ENCODE measurements at places on chromosomes 4 and X. TPM values are rescaled to one million over a fixed set of nuclear protein-coding genes. Genes with fewer than 3 reads are reported as not detected.

DNA sequence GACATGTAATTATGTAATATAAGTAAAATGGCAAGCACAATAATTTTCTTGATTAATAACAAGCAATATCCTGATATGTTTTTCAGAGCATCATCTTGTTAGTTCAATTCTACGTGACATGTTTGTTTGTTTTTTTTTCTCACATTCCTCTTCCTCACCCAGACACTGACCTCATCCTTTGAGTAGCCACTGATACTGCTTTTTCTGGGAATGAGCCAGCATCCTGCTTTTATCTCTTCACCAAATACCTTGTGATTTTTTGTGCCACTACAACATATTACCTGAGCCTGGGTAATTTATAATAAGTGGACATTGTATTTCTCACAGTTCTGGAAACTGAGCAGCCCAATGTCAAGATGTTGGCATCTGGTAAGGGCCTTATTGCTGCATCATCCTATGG, 484.0 kb downstream of the NAF1 start:
- DNase-seq, result no peak
- no peak overlapping the region for H3K27ac ChIP-seq
- no peaks in the 10 kb centered on the region for H3K36me3 ChIP-seq

- H3K36me3 ChIP-seq, result peaks cover 26% of the 10 kb centered on the region
- H3K4me1 ChIP-seq, result peaks cover 92% of the 10 kb centered on the region
- no peak overlapping the region for H3K4me3 ChIP-seq
- no peaks in the 10 kb centered on the region for H3K27me3 ChIP-seq
- H3K27ac ChIP-seq, result peak overlapping the region; percentile 31
- DNase-seq, result no peak
These were observed 30.4 kb downstream of the ACSL1 start for GRCh38 chr4:184795214-184795844.

GRCh38 chr4:155659176-155659575, 7.5 kb upstream of the GUCY1A1 start:
- no peak overlapping the region for H3K4me3 ChIP-seq
- H3K27me3 ChIP-seq, result no peaks in the 10 kb centered on the region
- H3K4me1 ChIP-seq, result peaks cover 12% of the 10 kb centered on the region
- no peak for DNase-seq
- peak overlapping the region; percentile 48 for H3K27ac ChIP-seq

DNA sequence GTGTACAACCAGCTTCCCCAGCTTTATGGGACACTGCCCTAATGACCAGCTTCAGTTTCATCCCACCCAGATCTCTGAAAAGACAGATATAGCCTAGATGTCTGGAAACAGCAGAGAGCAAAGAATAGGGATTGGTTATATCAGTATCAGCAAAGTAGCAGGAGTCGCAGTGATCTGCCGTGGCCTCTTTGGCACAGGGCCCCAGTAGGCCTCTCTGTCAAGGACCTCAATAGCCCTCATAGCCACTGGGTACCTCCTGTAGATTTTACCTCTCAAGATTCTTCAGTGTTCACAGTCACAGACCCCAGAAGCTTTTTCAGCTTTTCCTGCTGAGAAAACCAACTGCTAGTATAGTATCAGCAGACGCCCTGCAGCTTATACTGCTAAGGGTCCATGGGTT, 104.6 kb downstream of the ARHGEF9 start:
- no peak overlapping the region for H3K27ac ChIP-seq
- no peak overlapping the region for H3K4me3 ChIP-seq
- H3K36me3 ChIP-seq, result peaks cover 3% of the 10 kb centered on the region
- no peak for DNase-seq
- H3K4me1 ChIP-seq, result no peaks in the 10 kb centered on the region

DNA sequence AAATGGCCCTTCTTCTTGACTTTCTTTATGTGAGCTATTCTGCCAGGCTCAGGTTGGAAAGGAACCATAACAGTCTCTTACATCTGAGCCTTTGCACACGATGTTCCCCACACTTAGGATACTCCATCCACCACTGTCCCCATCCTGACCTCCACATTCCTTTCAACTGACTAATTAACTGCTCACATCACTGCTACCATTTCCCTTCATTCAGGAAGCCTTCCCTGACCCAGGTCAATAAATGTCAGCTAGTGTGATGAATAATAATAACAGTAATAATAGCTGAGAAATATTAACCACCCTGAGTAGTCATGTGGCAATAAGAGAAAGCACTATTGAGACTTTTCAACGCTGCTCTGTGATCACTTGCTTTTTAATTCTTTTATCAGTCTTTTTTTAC, 291.7 kb downstream of the KCNIP4 start:
- DNase-seq, result no peak
- no peaks in the 10 kb centered on the region for H3K36me3 ChIP-seq
- no peaks in the 10 kb centered on the region for H3K27me3 ChIP-seq
- H3K4me1 ChIP-seq, result no peaks in the 10 kb centered on the region

DNA sequence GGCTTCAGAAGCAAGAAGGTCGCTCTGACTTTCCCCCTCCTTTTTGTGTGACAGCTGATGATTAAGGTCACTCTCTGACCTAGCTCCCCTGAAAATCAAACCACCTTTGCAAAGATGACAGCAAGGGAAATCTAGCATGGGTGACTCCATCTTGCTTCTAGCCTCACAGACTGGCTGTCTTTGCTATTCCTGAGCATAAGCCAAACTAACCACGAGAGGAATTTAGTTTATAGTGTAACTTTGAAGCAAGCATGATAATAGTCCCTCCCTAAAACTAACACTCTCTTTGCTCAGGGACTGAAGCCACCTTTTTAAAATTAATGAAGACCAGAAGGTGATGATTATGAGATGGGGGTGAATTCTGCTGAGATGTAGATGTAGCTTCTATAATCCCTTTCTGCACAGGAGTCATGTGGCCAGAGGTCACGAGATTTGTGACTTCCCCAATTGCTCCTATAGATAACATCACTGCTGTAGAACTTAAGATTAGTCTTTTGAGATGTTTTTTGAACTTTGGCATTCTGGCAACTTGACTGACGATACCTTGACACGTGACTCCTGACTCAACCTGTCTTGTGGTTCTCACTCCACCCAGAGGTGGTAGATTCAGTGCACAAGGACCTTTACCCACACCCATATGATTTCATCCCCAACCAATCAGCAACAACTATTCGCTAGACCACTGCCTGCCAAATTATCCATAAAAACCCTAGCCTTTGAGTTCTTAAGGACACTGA, 14.9 kb upstream of the PDE5A start:
- H3K27me3 ChIP-seq, result no peaks in the 10 kb centered on the region
- H3K36me3 ChIP-seq, result no peaks in the 10 kb centered on the region
- no peak for DNase-seq
- no peaks in the 10 kb centered on the region for H3K4me1 ChIP-seq
- no peak overlapping the region for H3K4me3 ChIP-seq
- H3K27ac ChIP-seq, result no peak overlapping the region

DNA sequence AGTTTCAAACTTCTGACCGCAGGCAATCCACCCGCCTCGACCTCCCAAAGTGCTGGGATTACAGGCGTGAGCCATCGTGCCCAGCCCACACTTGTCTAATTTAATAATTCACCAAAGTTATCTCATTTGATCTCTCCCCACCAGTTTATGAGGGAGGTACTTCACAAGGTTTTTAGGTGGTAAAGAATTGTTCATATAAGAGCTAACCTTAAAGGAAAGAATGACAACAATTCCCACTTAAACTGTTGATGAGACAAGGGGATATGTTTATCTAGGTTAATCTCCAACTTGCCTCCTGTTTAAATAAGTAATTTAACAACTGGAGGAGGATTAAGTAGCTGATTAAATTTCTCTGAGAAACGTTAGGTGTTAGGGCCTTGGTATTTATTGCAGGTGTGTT, 117.6 kb upstream of the CBLL2 start:
- H3K36me3 ChIP-seq, result no peaks in the 10 kb centered on the region
- no peaks in the 10 kb centered on the region for H3K4me1 ChIP-seq

ARX gene
- total RNA-seq, result not detected

FABP2 gene
- not detected for total RNA-seq

SULT1E1 gene
- total RNA-seq, result not detected

OPN1MW3 gene
- not detected for total RNA-seq

SLITRK2 gene
- total RNA-seq, result 0.30 TPM

IL13RA2 gene
- not detected for total RNA-seq

NRK gene
- total RNA-seq, result 2.7 TPM

MBNL3 gene
- total RNA-seq, result 38.5 TPM

SSX7 gene
- not detected for total RNA-seq

FAM9C gene
- not detected for total RNA-seq

Data from left ventricle myocardium inferior (tissue), 1 donor.